ENCODE measurements at places on chromosomes 11 and 22.

DNA sequence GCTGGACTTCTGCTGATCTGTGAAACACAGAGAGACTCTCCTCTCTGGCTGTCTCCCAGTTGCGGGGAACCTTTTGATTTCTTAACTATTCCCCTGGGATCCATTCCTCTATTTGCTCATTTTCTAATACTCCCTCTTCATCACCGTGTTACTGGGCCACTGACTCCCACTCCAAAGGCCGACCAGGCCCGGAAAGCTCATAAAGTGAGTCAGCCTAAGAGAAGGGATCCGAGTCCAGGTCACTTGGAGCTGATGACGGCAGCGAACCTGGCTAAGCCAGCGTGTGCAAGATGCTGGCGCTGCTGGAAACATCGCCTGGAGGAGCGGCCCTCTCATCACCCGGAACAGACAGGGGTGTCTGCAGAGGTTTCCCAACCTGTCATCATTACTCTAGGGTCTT is 112.8 kb downstream of the FBXO7 start:
- DNase-seq, result peak; percentile 42

- no peak for DNase-seq
Observed at GRCh38 chr11:79487412-79487811, 46.6 kb upstream of the TENM4 start.

- no peak for DNase-seq
Observed at GRCh38 chr11:115126515-115127208, 377.6 kb downstream of the CADM1 start.

- no peak for DNase-seq
Observed at GRCh38 chr11:88620568-88621130, 283.1 kb upstream of the CTSC start.

DNA sequence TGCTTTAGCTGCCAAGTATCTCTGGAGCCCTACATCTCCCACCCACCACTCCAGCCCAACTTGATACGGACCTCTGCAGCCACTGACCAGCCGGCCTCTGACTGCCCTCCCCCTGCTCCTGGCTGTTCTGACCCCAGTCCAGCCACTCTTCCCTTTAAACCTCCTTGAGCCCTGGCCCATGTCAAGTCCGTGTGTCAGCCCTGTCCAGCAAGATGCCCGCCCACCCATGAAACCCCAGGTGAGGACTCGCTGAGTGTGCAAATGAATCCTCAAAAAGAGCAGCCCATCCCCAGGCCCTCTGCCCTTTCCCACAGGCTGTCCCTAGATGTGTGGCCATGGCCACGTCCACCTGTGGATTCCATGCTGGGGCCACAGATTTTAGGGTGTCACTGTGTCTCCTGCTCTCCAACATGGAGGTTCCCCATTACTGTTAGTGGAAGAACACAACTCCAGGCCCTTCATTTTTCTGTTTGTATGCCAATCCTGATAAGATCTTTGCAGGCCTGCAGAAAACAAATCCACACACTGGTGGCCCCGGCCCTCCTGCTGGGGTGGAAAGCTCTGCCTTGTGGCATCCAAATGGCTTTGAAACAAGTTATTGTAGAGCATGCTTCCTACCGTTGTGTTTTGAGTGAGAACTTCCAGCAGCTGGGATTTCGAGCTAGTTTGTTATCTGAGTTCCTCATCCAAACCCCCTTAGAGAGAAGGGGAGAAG is 22.7 kb upstream of the ADORA2A start:
- no peak for DNase-seq

GRCh38 chr22:32771756-32772155 is 29.7 kb upstream of the TIMP3 start:
- no peak for DNase-seq

GRCh38 chr22:42431401-42432019 is 693 bp downstream of the NFAM1 start:
- DNase-seq, result no peak

DNA sequence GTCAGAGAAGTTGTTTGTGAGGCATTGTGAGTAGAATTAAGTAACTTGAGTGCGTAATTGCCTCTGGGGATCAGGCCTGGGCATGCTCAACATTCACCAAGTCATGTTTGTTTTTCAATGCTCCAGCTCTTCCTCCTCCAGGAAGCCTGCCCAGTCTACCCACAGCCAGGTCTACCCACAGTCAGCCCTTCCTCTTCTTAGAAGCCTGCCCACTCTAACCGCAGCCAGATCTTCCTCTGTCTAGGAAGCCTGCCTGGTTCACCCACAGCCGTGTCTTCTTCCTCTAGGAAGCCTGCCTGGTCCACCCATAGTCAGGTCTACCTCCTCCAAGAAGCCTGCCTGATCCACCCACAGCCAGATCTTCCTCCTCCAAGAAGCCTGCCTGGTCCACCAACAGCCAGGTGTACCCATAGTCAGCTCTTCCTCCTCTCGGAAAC is 25.0 kb downstream of the LRP5 start:
- DNase-seq, result no peak

DNA sequence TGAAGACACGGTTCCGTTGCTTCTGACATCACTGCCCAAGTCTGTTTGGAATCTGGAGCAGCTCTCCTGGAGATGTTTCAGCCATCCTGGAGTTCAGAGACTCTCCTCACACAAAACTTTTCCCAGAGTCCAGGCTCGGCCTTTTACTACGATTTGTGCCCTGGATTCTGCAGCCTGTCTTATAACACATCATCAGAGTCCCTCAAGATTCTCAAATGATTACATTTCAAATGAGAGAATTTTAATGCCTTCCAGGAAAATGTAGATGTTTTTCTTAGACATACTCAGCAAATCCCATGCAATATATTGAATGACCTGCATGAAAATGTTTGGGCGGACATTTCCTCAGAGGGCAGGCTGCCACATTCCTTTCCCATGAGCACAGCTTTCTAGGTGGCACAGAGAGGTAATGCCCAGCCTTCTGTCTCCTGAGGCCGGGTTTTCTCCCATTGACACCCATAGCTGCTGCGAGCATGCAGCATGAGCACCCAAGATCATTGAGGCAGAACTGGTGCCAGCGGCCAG is 129.1 kb downstream of the SNX19 start:
- DNase-seq, result no peak

DNA sequence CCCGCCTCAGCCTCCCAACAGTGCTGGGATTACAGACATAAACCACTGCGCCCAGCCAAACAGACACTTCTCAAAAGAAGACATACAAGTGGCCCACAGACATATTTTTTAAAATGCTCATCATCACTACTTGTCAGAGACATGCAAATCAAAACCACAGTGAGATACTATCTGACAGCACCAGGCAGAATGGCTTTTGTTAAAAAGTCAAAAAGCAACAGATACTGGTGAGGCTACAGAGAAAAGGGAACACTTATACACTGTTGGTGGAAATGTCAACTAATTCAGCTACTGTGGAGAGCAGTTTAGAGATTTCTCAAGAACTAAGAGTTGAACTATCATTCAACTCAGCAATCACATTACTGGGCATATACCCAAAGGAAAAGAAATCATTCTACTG is 67.0 kb downstream of the ARHGAP20 start:
- DNase-seq, result no peak

- no peak for DNase-seq
Observed at GRCh38 chr11:71164186-71164585, 88.2 kb downstream of the SHANK2 start.

- no peak for DNase-seq
Observed at GRCh38 chr22:37704645-37705044, 7.8 kb downstream of the TRIOBP start.

DNA sequence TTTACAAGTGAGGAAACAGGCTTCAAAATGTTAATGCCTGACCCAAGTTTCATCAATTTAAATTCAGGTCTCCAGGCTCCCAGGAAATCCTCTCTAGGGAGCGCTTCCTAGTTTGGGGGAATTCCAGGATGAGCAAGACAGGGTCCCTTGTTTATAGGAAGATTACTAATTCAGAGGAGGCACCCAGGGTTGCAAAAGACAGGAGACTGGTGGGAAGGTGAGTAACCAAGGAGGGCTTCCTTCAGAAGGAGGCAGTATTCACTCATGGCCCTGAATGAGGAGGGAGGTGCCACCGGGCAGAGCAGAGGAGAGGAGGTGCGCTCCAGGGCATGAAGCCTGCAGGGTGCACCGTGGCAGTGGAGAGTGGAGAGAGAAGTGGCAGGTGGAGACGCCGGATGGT is 1.6 kb downstream of the TMEM132A start:
- peak; percentile 8 for DNase-seq

DNA sequence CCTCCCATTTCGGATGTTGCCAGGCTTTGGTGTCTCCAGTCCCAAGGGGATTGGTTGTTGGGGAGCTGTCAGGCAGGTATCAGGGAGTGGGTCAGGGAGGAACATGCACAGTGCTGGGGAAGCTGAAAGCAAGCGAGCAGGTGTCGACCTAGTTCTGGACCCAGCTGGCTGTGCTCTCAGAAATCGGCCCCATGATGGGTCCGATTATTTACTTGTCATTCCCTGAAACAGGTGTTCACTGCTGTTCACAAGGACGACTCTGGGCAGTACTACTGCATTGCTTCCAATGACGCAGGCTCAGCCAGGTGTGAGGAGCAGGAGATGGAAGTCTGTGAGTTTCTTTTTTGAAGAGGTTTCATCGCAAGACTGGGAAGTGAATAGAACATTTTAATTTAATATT is 76.8 kb downstream of the JAM3 start:
- no peak for DNase-seq

DNA sequence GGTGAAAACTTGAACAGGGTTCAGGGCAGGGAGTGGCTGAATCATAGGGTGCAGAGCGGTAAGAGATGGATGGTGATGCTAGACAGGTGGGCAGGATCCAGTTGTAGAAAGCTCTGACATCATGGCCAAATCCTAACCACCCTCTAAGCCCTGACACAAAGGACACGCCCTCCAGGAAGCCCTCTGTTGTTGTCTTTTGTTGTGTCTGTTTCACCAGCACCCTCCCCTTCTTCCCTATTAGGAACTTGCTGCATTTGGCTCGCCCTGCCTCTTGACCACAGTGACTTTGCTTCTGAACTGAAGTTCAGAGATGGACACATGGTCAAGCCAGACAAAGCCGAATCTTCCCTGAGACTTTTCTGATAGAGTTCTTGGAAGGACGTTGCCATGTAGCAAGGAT is 14.2 kb upstream of the APOL6 start:
- DNase-seq, result no peak

DNA sequence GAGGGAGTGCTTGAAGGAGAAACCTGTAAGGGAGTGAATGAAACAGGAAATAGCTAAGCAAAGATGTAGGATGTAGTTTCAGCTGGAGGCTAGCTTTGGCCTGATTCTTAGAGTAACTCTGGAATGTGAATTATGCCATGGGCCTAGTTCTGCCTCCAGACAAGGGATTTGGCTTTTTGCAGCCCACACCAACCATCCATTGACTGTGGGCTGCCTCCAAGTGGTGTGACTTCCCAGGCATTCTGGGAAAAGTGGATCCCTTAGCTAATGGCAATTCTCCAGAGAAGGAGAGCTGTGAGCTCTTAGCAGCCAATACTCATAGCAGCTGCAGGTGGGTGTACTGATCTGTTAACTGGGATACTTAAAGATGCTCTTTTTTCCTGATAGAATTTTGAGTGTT is 2.0 kb upstream of the OR9I1 start:
- DNase-seq, result no peak

DNA sequence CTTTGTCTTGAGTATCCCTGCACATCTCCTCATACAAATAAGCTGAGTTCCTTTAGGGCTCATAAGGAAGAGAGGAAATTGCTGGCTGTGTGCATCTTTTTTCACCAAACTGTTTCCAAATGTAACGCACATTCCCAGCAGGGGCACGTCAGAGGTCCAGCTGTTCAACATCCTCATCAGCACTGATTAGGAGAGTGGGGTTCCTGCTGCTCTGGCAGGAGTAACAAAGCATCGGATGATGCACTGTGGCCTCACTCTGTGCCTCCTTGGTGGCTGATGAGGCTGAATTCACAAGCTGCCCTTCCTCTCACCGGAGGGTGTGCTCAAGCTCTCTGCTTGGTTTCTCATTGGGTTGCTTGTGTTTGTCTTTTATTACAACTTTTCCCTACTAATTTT is 35.5 kb upstream of the SLC25A1 start:
- no peak for DNase-seq

DNA sequence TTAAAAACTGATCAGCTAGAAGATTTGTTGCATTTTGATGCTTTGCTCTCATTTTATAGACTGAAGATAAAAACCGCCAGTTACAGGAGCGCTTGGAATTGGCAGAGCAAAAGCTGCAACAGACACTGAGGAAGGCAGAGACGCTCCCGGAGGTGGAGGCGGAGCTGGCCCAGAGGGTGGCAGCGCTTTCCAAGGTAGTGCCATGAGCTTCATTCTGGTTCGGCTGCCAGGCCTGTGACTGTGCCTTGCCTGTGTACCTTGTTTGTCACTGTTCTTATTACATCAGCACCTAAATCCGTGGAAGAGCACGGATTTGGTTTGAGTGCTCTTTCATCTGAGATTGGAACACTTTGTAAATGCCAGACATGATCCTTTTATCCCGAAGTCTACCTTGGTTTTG is 61.4 kb downstream of the PPFIA1 start:
- DNase-seq, result no peak

- DNase-seq, result no peak
Observed at GRCh38 chr11:112265659-112266409, 5.2 kb upstream of the PLET1 start.

- DNase-seq, result no peak
Observed at GRCh38 chr22:32968746-32969145, 89.4 kb downstream of the SYN3 start.

DNA sequence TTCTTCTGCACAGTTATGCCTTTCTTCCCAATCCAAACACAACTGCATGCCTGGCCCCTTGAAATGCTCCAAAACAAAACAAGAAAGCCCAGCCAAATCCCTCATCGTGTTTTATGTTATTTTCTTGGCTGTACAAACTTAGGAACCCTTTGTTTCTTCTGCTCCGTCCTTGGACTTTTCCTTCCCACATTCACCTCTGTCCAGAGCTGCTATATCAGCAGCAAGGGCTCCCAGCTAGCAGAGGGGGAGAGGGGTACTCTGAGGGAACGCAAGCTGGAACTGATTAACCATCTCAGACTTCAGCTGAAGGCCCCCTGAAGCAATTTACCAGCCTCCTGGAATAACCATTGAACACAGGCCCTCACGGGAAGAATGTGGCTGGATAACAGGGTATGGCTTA is 214.7 kb downstream of the TENM4 start:
- no peak for DNase-seq

- no peak for DNase-seq
Observed at GRCh38 chr11:101577461-101577860, 6.3 kb downstream of the TRPC6 start.

- peak; percentile 24 for DNase-seq
Observed at GRCh38 chr22:41308054-41308453, 6.7 kb downstream of the ZC3H7B start.

- DNase-seq, result no peak
Observed at GRCh38 chr22:21628386-21629254, 1.2 kb downstream of the YDJC start.

- no peak for DNase-seq
Observed at GRCh38 chr11:863023-863909, 20.6 kb downstream of the TSPAN4 start.

DNA sequence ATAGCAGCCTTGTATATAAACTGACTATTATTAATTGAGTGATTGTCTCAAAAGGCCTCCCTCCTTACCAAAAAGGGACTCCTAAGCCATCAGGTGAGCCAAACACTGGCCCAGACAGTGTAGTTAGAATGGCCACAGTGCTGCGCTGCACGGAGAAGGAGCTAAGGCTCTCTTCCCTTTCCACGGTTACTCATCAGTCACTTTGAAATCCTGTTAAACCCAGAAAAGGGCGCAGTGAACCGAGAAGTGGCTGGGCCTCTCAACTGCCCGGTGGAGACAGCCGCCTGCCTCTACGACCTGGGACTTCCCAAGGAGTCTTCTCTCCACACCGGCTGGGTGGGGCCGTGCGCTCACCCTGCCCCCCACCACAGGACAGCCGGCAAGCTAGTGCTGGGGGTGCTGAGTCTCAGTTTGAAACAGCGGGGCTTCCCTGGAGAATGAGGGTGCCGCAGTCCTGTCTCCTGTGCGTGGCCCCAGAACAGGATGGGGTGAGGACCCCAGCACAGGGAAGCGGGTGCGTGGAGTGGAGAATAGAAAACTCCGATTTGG is 1.3 kb downstream of the MYH9 start:
- DNase-seq, result no peak
